ENCODE measurements at places on chromosomes 11 and 22. TPM values are rescaled to one million over a fixed set of nuclear protein-coding genes. Genes with fewer than 3 reads are reported as not detected.

The ANKK1 gene
- polyA plus RNA-seq, result not detected

The CD82 gene
- 15.7 TPM for polyA plus RNA-seq

The SYT13 gene
- not detected for polyA plus RNA-seq

The PRAME gene
- polyA plus RNA-seq, result not detected

The MACROD1 gene
- 7.1 TPM for polyA plus RNA-seq

The ANGPTL5 gene
- polyA plus RNA-seq, result not detected

The KLHDC7B gene
- 4.5 TPM for polyA plus RNA-seq

The PKP3 gene
- polyA plus RNA-seq, result not detected

The OR51B4 gene
- not detected for polyA plus RNA-seq

The SLC25A18 gene
- polyA plus RNA-seq, result 0.17 TPM

The P2RY6 gene
- polyA plus RNA-seq, result not detected

The KDM4E gene
- polyA plus RNA-seq, result not detected

The RHOG gene
- polyA plus RNA-seq, result 199 TPM

The DEFB131B gene
- not detected for polyA plus RNA-seq

The C11orf91 gene
- polyA plus RNA-seq, result not detected

The OR2AG1 gene
- not detected for polyA plus RNA-seq

The TSPAN18 gene
- 0.84 TPM for polyA plus RNA-seq

The HEPHL1 gene
- polyA plus RNA-seq, result not detected

The LINC01488 gene
- polyA plus RNA-seq, result not detected

The IGLL5 gene
- polyA plus RNA-seq, result not detected

The OR51A2 gene
- not detected for polyA plus RNA-seq

The PI4KA gene
- 31.5 TPM for polyA plus RNA-seq

The KRTAP5-11 gene
- polyA plus RNA-seq, result not detected

The P2RY2 gene
- not detected for polyA plus RNA-seq

The SNX32 gene
- 1.6 TPM for polyA plus RNA-seq

The MRGPRX3 gene
- not detected for polyA plus RNA-seq

The CTSF gene
- 24.2 TPM for polyA plus RNA-seq

The CFAP300 gene
- not detected for polyA plus RNA-seq

The MS4A3 gene
- not detected for polyA plus RNA-seq

The ZC3H12C gene
- not detected for polyA plus RNA-seq

The OTOG gene
- polyA plus RNA-seq, result not detected

The OR10D3 gene
- polyA plus RNA-seq, result not detected

The SPECC1L gene
- polyA plus RNA-seq, result 5.3 TPM

The ELMOD1 gene
- polyA plus RNA-seq, result not detected

The OR52E1 gene
- polyA plus RNA-seq, result not detected

The P2RX6 gene
- polyA plus RNA-seq, result not detected

The KRTAP5-2 gene
- polyA plus RNA-seq, result not detected
